ENCODE measurements at places on chromosomes 12 and 14.

- DNase-seq = no peak
These were observed 31.3 kb downstream of the CORO1C start for GRCh38 chr12:108699955-108700563.

DNA sequence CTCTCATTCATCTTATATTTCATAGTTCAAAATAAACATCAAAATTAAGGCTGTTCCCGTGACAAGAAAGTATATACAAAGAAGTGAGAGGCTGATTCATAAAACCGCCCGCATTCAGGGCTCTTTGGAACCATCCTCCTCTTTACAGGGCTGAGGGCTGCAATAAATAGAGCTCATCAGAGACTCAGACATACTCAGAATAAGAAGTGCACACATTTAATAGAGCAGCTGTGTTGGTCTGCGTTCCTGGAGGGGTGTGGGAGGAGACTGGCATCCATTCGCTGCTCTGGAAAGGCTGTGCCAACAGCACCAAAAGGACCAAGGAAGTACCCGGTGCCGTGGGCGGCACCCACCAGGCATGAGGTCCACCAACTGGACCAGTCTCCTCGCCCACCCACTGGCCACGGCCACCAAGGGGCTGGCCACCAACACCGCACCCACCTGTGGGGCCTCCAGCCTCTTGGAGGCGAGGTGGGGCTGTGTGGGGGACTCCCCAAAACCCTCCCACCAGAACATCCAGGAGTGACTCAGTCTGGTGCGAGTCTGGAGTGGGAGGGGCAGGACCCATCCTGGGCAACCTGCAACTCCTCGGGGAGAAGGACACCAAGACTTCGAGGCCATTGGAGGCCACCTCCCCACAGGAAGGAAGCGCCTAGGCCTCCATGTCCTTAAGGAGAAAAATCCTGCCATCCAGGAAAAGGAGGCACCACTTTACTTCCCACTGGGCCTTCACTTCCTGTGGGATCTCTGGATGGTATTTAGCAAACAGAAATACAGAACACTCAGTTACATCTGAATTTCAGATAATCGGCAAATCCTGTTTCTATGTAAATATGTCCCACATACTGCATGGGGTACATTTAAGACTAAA, 32.7 kb downstream of the VCPKMT start:
- DNase-seq = no peak

GRCh38 chr12:81224626-81225025, 146.7 kb downstream of the ACSS3 start:
- no peak for DNase-seq

DNA sequence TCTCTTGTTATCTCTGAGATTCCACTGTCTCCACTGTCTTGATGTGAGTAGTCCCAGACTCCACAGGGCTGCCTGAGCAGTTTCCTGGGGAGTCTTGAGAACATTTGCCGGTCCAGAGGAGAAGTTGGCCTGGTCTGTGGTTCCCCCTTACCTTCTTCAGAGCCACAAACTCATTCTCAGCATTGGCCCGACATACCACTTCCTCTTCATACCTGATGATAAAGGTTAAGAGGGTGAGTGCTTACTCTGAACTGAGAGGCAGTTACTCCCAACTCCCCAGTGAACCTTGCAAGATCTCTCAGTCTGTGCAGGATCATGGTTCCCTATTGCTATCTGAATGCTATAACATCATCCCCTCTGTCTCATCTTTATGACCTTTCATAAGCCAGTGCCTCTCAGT, 2.6 kb downstream of the KRT84 start:
- DNase-seq = no peak

GRCh38 chr12:14931359-14931758, 7.0 kb downstream of the ERP27 start:
- no peak for DNase-seq

GRCh38 chr14:99679543-99679942, 4.6 kb upstream of the CYP46A1 start:
- no peak for DNase-seq

GRCh38 chr12:108060067-108060466, 69.0 kb upstream of the WSCD2 start:
- no peak for DNase-seq

- peak; percentile 22 for DNase-seq
These were observed 903.6 kb upstream of the TMEM132C start for GRCh38 chr12:127363392-127363791.

DNA sequence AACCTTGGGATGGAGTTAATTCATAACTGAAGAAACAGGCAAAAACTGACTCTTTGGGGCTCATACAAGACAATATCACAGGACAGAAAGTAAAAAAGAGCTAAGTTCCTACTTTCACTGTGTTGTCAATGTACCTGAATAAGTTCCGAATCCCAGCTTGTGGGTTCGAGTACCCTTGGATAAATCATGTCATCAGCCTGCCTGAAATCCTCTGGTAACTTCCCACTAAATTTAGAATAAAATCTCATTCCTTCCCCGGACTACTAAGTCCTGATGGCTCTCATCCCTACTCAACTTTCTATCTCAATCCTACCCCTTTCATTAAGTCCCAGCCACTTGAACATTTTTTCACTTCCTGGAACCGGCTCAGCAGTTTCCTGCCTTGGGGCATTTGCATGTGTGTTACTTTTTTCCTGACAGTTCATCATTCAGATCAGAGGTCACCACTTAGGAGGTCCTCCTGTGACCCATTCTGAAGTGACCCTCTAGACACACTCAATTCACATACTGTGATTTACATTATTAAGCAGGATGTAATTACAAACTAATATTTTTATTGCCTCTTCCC, 12.7 kb downstream of the ERP29 start:
- no peak for DNase-seq

- no peak for DNase-seq
These were observed 45.8 kb downstream of the AP5M1 start for GRCh38 chr14:57314396-57315089.

GRCh38 chr14:35335388-35336092, 43.4 kb downstream of the PSMA6 start:
- no peak for DNase-seq

DNA sequence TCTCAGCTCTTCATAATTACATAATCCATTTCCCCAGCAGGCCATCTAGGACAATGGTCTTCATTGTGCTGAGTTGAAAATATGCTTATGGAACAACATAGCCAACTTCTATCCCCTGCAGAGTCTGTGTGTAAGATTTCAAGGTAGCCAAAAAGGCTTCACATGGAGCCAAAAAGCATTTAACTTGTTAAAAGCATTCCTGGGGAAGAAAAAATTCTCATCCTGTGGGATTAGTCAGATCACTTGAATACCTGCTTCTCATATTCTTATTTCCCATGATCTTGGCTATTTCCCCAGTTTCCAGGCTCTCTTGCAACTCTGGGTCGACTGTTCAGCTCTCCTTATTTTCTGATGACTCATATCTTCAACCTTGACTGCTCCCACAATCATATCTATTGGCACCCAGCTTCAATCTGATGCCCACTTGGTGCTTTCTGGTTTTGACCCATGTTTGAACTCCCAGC, 178.9 kb downstream of the KLHL28 start:
- DNase-seq = no peak

DNA sequence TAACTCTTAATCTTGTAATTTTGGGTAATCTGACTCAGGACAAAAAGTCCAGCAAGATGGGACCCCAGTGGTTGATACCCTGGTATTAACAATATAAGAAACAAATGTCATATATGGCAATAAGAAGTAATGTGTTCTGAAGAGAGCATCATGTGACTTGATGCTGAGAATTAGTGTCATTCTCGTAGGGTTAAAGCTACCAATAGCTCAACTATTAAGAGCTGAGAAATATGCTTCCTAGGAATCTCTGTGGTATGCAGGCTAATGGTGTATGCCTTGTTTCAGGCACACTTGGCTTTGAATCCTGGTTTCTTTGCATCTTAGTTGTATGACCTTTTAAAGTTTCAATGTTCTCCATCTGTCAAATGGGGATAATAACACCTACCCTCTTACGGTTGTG, 9.1 kb downstream of the MYRFL start:
- DNase-seq = no peak

- no peak for DNase-seq
These were observed 46.2 kb upstream of the KCNH5 start for GRCh38 chr14:63091394-63091996.

DNA sequence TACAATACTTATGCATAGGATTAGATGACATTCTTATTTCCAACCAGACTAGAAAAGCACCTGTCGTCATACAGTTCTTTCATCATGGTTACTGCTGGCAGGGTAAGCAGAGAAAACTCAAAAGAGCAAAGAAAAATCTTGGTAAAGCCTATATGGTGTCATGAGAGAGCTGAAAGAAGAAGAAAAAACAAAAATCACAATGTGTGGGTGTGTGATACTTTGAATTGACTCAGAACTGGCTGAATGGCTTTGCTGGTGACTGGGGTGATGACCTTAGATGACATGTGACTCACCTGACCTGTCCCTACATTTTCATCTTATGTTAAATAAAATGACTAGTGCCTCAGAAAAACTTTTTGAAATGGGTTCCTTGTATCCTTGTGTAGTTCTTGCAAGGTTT, 278.1 kb upstream of the LMO3 start:
- DNase-seq = no peak

GRCh38 chr12:70230934-70231606, 12.2 kb upstream of the CNOT2 start:
- DNase-seq = no peak
